Activated CD4-positive, alpha-beta T cell treated with anti-CD3 and anti-CD28 coated beads, Interleukin-2, amount 50 U/mL, for 4 hours (primary cell): ENCODE measurements at places on chromosomes 6 and 20.

GRCh38 chr6:20092071-20092566 is 120.2 kb downstream of the MBOAT1 start:
- no peak for DNase-seq

DNA sequence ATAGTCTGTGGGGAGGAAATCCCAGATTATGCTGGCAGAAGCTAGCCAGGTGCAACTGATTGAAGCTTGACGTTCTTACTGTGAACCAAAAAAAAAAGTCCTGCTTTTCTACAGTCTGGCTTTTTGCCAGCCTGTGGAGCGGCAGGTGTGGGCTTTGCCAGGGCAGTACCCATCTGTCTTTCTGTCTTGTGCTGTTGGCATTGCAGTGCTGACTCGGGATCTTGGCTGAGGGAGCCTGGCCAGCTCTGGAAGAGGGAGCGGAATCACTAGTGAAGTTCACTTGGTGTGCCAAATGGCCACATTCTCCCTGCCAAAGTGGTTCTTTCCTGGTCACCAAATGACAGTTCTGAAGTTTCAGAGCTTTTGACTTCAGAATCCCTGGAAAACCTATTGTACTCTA is 5.0 kb downstream of the KIF3B start:
- DNase-seq = no peak

GRCh38 chr6:159654483-159655098 is 38.5 kb downstream of the SOD2 start:
- no peak for DNase-seq

DNA sequence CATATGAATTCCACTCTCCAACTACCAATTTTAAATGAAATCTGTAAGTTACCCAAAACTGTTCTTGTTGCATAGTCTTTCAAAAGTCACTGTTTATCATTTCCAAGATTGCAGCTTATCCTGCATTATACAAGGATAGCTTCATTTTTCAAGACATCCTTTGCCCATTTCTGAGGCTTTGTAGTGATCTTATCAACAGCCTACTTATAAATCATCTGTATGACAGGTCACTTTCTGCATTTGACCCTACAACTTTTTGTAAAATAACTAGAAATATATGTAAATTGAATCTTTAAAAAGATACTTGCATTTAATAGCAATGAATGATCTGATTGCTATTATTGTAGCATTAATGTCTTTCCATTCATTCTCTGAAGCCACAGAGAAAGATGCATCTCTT is 521.1 kb downstream of the UTRN start:
- no peak for DNase-seq

DNA sequence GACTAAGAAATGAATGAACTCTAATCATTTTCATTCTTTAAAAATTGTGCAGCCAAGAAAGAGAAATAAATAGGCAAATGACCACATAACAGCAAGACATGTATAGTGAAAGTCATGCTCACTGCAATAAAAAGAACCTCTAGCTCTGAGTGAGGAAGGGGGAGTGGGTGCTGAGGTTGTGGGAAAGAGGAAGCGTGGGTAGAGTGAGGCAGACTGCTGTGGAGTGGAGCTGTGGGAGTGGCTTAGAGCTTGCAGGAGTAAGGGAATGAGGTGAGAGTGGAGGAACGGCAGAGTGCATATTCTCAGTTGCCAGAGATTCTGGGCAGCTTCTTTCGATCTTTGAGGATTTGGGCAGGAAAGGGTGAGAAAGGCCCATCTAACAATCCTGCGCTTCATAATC is 10.4 kb downstream of the DEFB129 start:
- no peak for DNase-seq
